ENCODE measurements at places on chromosomes 12 and 14.

DNA sequence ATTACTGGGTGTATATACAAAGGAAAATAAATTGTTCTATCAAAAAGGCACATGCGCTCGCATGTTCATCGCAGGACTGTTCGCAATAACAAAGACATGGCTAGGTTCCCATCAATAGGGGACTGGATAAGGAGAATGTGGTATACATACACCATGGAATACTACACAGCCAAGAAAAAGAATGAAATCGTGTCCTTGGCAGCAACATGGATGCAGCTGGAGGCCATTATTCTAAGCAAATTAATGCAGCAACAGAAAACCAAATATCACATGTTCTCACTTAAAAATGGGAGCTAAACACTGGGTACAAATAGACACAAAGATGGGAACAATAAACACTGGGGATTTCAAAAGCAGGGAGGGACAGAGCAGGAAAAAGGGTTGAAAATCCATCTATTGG is 58.6 kb downstream of the PKP2 start:
- DNase-seq, result no peak

DNA sequence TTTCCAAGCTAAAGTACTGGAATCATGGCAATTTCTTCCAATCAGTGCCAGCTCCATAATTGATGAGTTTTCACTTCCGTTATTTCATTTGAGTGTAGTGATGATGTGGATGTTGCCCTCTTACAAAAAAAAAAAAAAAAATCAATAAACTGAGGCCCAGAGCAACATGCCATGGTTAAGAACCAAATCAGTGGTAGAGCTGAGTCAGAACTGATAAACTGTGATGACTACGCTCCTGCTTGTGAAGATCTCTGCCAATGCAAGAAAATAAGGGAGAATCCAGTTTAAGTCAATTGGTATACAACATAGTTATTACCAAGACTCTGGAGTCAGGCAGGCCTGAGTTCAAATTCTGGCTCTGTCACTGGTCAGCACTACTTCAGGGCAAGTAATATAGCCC is 102.7 kb downstream of the GPR135 start:
- DNase-seq, result no peak

GRCh38 chr12:98243190-98243589 is 272.2 kb upstream of the TMPO start:
- DNase-seq, result no peak

- DNase-seq, result no peak
Observed at GRCh38 chr14:59275668-59276067, 87.2 kb downstream of the DAAM1 start.

GRCh38 chr14:87097015-87097414 is 896.0 kb downstream of the GALC start:
- no peak for DNase-seq

GRCh38 chr14:102592763-102593060 is 263 bp downstream of the RCOR1 start:
- DNase-seq, result no peak

DNA sequence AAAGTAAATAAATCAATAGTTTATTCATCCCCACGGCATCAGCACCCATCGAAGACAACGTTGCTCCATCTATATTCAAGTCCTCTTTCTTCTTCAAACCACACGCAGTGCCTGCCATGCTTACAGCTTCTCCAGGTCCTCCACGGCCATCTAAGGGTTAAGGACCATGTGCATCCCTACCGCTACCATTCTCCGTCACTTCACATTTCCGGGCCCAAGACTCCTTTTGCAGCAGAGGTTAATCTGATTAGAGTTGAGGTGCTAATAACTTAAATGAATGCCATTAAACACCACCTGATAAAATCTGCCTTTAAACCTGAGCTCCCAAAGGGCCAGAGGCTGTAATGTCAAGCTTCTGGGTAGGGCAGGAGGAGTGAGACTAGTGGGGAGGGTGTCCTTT is 79.7 kb upstream of the CCND2 start:
- DNase-seq, result no peak

GRCh38 chr14:57498659-57499058 is 5.0 kb upstream of the CCDC198 start:
- DNase-seq, result no peak

DNA sequence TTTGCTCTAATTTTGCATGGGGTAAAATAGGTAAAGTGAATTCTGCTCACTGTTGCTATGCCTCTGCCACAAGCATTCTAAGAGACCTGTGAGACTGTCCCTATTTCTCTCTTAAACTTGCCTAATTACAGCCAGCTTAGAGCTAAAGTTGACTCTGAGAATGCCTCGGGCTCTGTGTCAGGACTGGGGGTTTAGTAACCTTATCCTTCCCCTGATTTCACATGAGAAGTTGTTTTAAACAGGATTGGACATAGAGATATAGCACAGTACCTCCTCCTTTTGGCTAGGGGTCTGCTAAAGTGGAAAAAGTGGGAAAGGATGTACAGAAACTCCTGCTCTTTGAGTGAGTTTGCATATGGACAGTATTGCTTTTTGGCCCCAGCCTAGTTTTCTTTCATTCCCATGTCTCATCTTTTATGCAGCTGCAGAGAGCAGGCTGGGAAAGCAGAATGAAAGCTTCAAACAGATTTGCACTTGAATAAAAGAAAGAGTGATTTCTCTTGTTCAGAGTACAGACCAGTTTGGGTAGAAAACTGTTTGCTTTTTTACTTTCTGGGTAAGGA is 122.0 kb downstream of the RAD51B start:
- no peak for DNase-seq

DNA sequence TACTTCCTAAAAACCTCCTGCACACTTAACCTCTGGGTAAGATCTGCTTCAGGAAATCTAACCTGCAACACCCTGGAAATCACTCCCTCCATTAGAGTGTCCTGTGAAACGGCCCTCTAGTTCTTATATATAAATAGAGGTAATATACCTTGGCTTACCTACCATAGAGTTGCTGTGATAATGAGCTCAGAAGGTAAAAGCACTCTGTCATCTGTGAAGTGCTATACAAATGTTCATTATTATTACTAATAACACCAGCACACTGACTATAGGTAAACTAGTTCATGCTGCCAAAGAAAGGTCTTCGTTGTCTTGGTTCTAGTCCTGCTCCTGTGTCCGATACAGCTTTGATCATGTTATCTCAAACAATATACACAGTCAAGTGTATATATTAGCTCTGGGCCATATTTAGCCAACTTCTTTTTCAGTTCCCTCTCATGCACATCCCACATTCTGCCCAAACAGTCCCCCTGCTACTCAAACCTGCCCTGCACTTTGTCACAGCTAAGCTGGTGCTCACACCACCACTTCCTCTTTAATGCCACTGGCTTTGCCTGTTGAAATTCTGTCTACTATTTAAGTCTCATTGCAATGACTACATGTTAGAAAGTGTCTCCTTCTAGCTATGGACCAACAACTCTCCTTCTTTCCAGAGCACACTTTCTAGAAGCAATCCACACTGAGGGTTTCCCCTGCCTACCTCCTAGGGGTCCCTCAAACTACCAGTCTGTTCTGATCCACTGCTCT is 5.1 kb downstream of the E2F7 start:
- DNase-seq, result no peak

GRCh38 chr14:93212432-93212831 is 5.4 kb downstream of the UBR7 start:
- DNase-seq, result no peak

- no peak for DNase-seq
Observed at GRCh38 chr12:72753571-72753970, 481.4 kb downstream of the TRHDE start.

GRCh38 chr14:71331403-71331802 is 424.1 kb downstream of the PCNX1 start:
- no peak for DNase-seq

DNA sequence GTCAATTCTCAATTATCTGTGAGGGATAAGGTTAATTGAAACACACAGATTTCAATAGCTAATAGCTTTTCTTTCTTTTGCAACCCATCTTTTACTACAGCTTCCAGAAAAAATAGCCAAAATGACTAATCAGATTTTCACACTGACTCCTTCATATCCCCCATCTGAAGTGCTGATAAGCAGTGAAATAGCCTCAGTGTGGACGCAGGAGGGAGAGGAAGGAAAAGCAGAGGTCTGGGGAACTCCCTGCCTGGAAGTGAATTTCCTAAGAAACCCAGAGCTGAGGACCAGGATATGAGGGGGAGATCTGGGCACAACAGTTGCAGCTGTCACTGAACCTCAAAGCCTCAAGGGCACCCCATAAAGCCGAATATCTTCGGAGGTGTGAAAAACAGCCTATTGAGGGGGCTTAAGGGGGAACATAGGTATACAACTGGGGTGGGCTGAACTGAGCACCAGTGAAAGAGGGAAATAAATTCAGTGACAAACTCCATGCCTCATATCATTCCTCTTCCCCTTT is 60.9 kb downstream of the EMP1 start:
- DNase-seq, result no peak

- DNase-seq, result peak; percentile 72
Observed at GRCh38 chr12:107320929-107321631, 227.7 kb upstream of the CRY1 start.

- no peak for DNase-seq
Observed at GRCh38 chr12:42213023-42213422, 25.0 kb downstream of the YAF2 start.

- no peak for DNase-seq
Observed at GRCh38 chr14:100325958-100326357, 2.8 kb downstream of the SLC25A47 start.

DNA sequence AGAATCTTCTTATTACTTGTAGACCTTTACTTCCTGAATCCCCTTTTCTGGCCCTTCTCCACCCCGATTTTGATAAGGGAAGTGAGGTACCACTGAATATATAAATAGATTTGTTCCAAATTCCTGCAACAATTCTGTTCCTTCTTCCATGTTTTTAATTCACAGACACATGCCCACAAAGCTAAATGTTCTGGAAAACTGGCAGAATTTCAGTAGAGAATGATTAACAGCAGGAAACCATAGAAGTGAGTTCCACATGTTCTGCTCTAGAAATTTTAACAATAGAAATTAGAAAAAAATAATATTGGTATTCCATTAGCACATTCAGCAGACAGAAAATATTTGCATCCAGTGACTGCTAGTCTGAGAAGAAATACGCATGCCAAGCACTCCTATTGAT is 139.6 kb downstream of the SLC2A13 start:
- no peak for DNase-seq

DNA sequence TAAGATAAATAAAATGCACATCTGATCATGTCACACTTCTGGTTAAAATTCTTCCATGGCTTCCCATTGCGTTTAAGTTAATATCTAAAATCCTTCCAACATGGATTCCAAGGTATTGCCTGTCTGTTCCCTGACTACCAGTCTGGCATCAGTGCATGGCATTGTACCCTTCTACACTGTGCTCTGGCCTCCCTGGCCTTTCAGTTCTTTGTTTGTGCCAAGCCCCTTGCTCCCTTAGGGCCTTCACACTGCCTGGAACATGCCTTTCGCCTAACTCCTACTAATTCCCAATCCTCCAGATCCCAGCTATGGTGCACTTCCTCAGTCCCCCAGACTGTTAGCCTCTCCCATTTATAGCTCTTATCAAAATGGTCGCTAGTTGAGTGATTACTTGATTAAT is 6.3 kb downstream of the CIPC start:
- no peak for DNase-seq

GRCh38 chr12:133106253-133106652 is 23.8 kb downstream of the ZNF891 start:
- no peak for DNase-seq
